Putamen (tissue), 1 donor: ENCODE measurements at places on chromosomes 13 and 19.

DNA sequence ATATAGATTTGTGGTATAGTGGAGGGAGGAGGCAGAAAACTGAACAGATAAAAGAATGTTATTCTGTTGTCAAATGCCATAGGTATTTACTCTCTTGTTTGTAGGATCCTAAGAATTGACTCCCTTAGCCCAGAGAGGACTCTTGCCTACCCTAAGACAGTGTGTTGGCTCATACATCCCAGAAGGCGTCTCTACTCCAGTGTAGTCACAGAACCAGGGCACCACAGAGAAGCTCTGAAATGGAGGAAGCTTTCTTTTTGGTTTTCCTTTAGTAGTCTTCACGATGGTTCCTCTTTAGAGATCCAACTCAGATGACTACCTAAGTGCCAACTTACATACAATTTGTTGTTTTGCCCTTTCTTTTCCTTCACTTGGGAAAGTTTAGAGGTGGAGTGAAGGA is 14.0 kb downstream of the GPR183 start:
- no peak for DNase-seq

- no peak for DNase-seq
Measured at GRCh38 chr19:9139609-9140158, 513 bp upstream of the ZNF317 start.

GRCh38 chr19:18645035-18645511 is 8.2 kb downstream of the KLHL26 start:
- DNase-seq = peak; percentile 85

DNA sequence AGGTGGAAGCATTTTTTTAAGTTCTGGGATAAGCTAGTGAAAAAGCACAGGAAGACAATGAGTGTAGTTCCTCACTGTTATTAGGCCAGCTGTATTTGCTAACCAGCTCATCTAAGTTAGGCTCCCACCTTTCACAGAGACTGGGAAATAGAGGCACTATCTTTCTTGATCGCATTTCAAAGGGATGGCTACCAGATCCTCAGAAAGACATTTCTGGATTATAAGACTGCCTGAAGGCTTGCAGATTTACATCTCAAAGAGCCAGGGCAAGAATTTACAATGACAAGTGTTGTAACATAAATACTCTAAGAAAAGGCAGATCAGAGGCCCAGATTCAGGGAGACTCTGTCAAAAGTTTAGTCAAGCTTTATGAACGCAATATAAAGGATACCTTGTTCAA is 1005.5 kb downstream of the PCDH9 start:
- no peak for DNase-seq

DNA sequence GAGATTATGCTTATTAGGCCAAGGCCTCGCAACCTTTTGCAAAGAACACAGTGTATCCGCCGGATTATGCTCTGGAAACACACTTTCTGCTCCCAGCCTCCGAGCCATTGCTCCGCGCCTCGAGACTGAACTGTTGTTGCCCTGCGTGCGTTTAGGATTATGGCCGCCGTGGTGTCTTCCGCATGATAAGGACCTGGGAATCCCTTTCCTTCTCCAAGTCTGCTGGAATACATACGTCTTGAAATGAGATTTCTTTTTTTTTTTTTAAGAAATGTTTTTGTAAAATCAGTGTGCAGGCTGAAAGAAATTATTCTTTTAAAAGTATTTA is 89.8 kb upstream of the SOX1 start:
- DNase-seq = no peak

DNA sequence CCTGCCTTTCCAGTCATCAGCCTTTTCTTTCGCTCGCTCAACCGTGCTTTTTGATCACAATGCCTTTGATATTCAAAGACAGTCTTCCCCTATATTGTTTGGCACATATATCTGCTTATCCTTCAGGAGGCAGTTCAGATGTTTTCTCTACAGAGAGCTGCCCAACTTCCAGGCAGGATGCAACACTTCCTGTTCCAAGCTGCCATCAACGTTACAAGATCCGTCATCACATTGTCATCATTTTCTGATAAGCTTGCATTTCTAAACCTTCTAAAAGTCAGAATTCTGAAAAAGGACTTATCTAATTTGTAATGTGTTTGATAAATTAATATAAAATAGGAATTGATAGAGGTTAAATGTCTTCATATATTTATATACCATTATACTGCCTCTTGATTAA is 574.2 kb downstream of the TBC1D4 start:
- DNase-seq = no peak

DNA sequence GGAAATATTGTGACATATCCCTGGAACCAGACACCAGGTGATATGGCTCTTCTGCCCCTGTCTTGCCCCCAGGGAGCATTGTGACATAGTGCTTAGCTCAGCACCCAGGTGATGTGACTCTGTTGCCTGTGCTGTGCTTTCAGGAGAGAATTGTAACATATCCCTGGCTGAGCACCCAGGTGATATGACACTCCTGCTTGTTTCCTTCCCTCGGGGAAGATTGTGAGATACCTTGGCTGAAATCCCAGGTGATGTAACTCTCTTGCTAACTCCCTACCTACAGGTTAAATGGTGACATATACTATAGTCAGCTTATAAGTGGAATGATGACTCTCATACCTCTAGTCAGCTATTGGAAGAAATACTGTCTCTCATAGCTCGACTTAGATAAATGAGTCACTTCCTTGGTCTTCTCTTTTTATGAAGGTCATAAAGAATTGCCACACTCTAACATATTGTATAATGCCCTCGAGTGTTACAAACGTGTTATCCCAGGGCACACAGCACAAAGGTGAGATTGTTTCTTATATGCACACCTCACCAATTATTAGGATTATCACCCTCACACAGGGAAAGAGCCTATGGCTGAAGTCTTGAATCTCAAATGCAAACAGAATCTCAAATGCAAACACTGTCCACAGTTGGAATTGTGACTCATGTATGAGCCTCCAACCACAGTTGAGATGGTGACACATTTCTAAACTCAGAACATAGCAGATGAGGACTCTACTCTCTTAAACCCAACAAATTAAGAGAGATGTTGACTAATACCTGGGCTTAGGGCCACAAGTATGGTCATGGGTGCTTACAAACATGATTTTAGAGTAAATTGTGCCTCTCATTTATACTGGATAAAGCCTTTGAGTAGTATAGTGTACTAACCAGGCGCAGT is 32.7 kb upstream of the ZNF254 start:
- no peak for DNase-seq

GRCh38 chr19:51971624-51972023 is 15.0 kb downstream of the ZNF350 start:
- DNase-seq = no peak

- no peak for DNase-seq
Measured at GRCh38 chr13:27421101-27421871, 3.1 kb upstream of the GTF3A start.

- peak; percentile 47 for DNase-seq
Measured at GRCh38 chr13:74966814-74967424, 515.0 kb downstream of the TBC1D4 start.

GRCh38 chr19:43465468-43466120 is at the start of gene LYPD3:
TSS of gene LYPD3 (minus strand) at chr19:43465608. CDS start at chr19:43465571, 37 bp downstream.
- no peak for DNase-seq

DNA sequence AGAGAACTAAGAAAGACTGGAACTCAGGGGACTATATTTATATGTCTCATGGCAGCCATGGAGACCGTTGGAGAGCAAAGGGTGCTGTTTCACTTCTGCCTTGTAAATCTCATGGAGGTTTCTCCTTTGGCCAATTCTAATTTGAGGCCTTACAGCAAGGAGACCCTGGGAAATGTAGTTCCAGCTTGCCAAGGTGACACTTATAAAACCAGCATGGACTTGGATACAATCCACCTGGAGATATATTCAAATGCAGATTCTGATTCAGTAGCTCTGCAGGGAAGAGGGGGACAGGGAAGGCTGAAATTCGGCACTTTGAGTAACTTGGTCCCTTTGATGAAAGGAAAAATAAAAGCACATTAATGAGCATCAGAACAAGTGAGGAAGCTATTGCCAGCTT is 90.0 kb downstream of the OXGR1 start:
- DNase-seq = no peak

GRCh38 chr19:33207040-33207620 is 13.0 kb downstream of the LRP3 start:
- DNase-seq = no peak
